ENCODE measurements at places on chromosomes 1 and 21.

DNA sequence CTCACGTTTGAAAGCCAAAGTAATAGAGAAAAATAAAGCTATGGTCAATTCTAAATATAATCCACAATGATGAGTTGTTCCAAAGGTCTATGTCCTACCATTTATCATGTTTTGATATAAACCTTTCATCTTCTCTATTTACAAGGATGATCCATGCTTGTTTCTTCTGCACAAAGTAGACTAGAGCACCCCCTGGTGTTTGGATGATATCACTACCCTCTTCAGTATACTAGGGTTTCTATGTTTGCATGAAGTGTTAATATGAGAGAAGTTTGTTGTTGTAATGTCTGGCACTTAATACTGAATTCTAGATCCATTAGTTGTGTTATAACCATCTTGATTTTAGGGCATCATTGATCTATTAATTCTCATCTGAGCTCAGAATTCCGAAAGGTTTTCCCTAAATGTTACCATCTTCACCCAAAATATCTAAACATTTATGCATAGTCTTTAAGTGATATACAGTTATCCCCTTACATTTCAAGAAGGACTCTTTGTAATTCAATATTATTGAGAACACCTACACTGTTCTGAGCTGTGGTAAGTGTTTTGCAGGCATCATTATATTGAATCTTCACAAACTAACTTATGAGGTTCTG lies 21.1 kb downstream of the CLDN8 start:
- DNase-seq: no peak

DNA sequence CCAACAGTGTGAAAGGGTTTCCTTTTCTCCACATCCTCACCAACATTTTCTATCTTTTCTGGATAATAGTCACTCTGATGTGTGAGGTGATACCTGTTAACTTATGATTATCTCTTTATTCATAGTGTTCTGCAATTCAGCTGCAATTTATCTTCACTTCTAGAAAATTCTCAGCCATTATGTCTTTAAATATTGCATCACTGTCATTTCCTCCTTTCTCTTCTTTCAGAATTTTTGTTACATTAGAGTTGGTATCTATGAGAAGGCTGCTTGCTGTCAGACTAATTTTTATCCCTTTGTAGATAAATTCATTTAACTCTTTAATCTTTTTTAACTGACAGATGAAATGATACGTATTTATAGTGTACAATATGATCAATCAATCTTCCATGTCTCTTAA lies 30.5 kb upstream of the ATF3 start:
- no peak for DNase-seq

DNA sequence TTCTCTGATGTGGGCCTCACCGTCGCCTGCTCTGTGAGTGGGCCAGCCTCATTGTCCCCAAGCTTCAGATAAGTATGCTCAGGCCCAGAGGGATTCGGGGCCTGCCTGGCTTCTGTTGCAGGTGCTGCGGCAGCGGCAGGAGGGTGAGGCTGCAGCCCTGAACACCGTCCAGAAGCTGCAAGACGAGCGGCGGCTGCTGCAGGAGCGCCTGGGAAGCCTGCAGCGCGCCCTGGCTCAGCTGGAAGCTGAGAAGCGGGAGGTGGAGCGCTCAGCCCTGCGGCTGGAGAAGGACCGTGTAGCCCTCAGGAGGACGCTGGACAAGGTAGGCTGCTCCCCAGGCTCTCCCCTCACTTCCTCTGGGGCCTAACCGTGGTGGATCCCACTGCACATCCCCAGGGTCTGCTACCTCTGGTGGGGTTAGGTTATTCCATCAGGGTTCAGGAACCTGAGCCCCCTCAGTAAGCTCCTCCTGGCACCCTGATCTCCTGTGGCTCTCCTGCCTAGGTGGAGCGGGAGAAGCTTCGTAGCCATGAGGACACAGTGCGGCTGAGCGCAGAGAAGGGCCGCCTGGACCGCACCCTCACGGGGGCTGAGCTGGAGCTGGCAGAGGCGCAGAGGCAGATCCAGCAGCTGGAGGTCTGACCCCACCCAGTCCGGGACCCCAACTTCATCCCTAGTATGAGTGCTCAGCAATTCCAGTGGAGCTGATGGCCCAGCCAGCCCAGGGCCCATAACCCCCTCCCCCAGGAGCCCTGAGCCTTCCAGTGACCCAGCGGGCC lies 10.1 kb downstream of the MFAP2 start:
- DNase-seq: no peak

GRCh38 chr1:8239306-8240023 lies 78.4 kb upstream of the SLC45A1 start:
- no peak for DNase-seq

DNA sequence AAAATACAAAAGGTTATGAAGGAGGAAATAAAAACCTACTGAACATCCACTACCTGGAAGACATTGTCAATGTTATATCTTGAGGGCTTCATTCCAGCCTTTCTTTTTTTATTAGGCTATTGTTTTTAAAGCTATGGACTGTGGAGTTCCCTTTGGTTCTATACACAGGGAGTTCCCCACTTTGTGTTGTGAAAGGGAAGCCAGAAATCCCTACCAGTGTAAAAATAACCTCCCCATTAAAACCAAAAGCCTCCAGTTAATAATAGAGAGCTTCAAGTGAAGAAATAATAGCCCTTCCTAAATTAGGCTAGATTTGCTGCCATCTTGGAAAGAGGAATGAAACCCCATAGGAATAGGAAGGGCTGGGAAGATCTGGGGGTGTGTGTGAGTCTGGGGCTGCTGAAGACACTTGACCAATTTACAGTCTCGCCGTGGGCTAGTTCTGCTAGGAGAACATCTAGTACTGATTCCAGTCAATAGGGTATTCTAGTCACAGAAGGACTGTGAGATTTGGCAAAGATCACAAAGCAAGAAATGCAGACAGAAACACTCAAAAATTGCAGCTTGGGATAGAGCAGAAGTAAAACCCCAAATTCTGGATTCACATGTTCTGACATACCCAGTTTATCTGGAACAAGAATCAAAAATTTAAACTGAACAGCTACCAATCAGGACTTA lies 32.4 kb upstream of the PTGFRN start:
- no peak for DNase-seq

DNA sequence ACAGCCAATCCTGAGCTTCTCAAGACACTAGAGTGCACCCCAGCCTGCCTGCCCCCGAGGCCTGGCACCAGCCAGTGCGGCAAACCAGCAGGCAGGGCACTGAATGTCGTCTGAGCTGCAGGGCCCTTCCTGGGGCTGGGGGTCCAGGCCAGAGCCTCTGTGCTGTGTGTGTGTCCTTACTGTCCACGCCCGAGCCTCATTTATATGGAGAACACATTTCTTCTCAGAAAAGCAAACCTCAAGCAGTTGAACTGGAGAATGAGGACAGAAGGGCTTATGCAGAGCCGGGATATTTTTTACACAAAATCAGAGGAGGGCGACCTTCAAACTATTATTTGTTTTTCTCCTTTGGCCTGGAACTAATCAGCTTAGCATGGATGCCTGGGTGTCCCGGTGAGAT lies 52.7 kb downstream of the POFUT2 start:
- DNase-seq: no peak

DNA sequence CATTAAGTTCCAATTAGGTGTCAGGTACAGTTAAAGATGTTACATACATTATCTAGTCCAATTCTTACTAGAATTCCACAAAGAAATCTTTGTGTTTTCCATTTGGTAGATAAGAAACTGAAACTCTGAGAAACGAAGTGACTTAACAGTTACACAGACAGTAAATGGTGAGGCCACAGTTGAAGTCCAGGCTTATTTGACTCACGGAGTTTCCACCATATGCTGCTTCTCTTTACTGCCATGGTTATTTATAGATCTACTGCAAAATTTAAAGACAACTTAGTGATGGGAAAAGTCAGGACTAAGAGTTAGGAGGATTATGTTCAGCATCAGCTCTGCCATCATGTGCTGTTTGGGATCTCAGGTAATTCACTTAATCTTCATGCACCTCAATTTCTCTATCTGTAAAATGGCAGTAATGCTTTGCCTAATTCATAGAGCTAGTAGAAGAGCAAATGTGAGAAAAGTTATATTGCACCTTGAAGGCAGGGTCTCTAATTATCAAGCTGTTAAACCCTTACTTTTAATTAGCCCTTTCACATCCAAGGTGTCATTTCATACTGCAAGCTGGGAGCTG lies 26.2 kb upstream of the SAMSN1 start:
- no peak for DNase-seq

DNA sequence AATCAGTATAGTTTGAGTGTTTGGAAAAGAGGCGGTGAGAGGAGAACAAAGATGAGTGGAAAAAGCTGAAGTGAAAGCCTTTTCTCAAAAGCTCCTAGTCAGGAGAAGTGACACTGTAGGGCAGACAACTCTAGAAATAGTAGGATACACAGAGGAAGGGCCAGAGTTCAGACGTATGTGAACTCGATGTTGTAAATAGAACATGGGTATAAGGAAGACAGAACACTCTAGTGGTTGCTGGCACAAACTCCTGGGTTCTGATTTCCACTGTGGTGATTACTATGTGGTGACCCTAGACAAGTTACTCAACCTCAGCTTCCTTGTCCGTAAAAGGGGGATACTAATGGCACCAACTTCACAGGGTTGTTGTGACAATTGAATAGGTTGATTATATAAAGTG lies 30.2 kb upstream of the MGST3 start:
- DNase-seq: no peak

GRCh38 chr1:244603498-244603897 lies 49.4 kb upstream of the DESI2 start:
- DNase-seq: no peak
